Activated B cell treated with CpG ODN at 0.5 μM for 24 hours (primary cell): ENCODE measurements at places on chromosomes 2 and 18.
A peak's percentile ranks its signal among the peaks of the same experiment; 100 is the strongest.

DNA sequence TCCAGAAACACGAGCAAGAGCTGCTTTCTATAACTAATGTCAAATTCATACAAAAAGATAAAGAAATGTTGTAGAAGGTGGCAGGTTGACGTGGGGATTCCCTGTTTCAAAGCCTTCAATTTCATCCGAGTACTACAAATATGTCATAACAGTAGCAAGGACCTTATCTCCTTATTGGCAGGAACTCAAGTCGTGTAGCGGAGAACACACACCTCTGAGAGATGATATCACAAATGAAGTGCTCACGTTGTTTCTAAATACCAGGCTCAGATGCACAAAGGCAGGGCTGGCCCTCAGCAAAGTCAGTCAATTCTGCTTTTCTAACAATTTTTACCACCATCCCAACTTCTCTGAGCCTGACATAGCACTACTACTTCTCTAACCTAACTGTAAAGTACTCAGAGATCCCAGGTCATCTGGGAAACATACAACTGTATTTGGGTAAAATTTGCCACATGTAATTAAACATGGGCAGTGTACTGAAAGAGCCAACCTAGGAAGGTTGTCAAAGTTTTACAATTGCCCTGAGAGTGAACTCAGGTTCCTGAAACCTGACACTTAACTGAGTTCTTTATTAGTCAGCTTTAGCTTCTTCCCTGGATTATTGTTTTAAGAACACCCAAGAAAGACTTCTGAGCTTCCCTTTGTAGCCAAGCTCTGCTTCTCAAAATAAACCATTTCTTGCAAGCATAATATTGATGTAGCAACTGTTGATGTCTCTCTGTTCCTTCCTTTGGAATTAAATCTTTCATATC is 813.7 kb upstream of the ACVR2A start:
- DNase-seq = no peak

- DNase-seq = no peak
These were observed 11.1 kb upstream of the RAB17 start for GRCh38 chr2:237601453-237602116.

GRCh38 chr2:230202430-230203109 is 17.2 kb downstream of the SP110 start:
- peak; percentile 39 for DNase-seq

DNA sequence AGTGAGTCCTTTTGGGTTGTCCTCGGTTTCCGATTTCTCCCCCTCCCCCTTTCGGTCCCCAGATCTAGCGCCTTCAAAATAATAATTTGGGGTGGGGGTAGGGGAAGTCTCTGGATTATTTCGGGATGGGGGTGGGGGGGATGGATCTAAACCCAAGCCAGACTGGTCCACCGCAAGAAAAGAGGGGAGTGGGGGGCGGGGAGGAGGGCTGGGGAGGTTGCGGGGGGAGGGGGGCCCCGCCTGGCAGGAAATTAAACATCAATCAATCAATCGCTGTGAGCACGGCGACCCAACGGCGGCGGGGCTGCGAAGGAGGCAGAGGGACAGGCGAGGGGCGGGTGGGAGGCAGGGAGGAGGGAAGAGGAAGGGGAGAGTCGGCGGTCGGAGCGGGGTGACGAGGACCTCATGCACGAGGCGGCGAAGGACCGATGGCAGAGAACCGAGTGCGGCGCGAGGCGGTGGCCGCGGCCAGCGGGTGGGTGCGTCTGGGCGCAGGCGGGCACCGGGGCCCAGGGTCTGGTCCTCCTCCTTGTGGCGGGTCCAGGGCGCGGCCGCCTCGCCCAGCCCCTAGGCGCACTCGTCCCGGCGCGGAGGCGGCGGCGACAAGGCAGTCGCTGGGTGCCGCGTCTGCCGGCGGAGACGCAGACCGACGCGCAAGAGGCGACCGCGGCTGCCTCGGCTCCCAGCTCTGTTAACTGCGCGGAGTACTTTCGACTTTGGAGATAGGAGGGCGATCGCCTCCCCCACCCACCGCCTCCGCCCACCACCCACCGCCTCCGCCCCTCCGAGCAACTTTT is 468 bp upstream of the SATB2 start:
- no peak for DNase-seq

- no peak for DNase-seq
These were observed 108.7 kb downstream of the ZBTB7C start for GRCh38 chr18:48300463-48300961.
